ENCODE measurements at places on chromosomes 3 and 15.

- DNase-seq = no peak
Observed at GRCh38 chr3:195699388-195699771, 21.4 kb upstream of the MUC20 start.

- no peak for DNase-seq
Observed at GRCh38 chr3:23804441-23805209, 1.1 kb upstream of the UBE2E1 start.

- no peak for DNase-seq
Observed at GRCh38 chr15:73781038-73781925, 28.1 kb upstream of the INSYN1 start.

DNA sequence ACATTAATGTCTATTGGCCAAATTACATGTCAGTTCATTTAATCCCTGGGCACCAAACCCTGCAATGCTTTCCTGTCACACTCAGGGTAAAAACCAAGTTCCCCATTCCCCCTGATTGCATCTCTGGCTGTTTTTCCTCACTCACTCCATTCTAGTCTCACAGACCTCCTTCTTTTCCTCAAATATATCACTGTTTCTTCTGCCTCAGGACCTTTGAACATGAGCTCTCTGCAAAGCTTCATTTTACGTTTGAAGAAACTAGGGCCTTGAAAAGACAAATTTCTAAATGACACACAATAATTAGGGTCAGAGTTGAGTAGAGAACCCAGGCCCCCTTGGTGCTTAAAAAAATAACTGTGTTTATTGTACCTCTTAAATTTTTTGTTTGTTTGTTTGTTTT lies 230.6 kb downstream of the THRB start:
- no peak for DNase-seq

GRCh38 chr3:173789530-173790162 lies 392.1 kb downstream of the NLGN1 start:
- DNase-seq = no peak

Data from NCI-H1417 treated with DMSO at 0.1 percent for 48 hours (cell line).